ENCODE measurements at places on chromosomes 3 and 15. TPM values are rescaled to one million over a fixed set of nuclear protein-coding genes. Genes with fewer than 3 reads are reported as not detected.

DNA sequence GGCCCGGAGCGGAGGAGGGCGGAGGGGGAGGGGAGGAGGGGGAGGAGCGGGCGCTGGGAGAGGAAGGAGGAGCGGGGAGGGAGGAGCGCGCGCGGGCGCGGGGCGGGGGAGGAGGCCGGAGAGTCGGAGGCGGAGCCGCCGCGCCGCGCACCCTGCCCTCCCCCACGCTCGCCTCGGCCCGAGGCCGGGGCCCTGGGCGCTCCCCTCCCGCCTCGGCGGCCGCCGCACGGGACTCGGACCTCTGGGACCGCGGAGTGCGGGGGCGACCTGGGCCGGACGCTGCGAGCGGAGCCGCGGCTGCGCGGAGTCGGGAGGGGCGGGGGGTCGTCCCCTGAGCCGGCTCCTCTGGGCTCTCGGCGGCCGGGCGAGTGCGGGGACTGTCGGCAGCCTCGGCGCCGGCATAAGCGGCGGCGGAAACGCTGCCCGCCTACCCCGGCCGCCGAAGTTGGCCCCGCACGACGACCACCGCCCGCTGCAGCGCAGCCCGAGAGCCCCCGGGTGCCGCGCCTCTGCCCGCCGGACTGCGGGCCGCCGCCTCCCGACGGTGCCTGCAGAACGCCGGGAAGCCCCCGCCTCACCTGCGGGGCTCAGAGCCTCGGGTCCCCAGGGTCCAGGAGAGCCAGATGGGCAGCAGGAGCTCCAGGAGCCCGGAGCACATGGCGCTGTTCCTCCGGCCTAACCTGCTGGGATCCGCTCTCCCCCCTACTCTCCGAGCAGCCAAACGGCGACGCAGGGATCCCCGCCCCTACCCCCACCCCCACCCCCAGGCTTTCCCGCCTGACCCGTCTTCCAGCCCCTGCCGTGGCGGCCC is 406 bp upstream of the GABRB3 start:
- H3K4me3 ChIP-seq: no peak overlapping the region
- no peaks in the 10 kb centered on the region for H3K36me3 ChIP-seq
- H3K27me3 ChIP-seq: peaks cover 24% of the 10 kb centered on the region
- H3K27ac ChIP-seq: no peak overlapping the region
- DNase-seq: peak; percentile 12

GRCh38 chr3:194507571-194507970 is 20.8 kb upstream of the ATP13A3 start:
- no peak overlapping the region for H3K4me3 ChIP-seq
- no peaks in the 10 kb centered on the region for H3K36me3 ChIP-seq
- DNase-seq: no peak
- H3K27me3 ChIP-seq: no peaks in the 10 kb centered on the region
- H3K27ac ChIP-seq: no peak overlapping the region

DNA sequence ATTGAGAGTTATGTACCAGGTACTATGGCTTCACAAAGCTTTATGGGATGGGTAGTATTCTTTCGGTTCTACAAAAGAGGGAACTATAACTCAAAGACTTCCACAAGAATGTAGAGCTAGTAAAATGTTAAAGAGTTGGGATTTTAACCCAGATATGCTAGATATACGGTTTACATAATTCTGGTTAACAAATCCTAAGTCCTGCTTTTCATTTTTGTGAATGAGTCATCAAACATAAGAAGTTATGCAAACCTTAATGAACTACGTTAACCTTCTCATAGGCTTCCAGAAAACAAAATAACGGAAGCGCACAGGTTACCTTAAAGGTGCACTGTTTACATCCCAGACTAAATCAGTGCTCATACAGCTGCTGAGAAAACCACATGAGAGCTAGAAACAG is 1049.3 kb downstream of the MCTP2 start:
- no peaks in the 10 kb centered on the region for H3K27me3 ChIP-seq
- no peak overlapping the region for H3K4me3 ChIP-seq
- peaks cover 37% of the 10 kb centered on the region for H3K4me1 ChIP-seq

DNA sequence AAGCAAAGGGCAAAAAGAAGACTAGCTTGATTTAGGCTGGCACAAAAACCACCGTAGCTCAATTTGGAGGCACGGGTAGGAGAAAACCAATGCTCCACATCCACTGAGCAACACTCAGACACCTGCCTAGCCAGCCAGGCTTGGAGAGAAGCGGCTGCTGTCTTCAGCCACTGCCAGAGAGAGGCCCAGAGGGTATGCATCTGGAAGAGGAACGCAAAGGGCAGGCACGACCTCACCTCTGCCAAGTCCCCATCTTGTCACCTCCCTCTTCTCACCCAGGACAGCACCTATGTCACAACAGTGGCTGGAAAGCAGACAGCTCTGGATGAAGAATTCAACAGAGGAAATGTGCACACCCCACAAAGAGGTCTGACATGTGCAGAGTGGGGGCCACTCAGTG is 93.5 kb downstream of the ADAMTS17 start:
- H3K36me3 ChIP-seq: no peaks in the 10 kb centered on the region
- no peaks in the 10 kb centered on the region for H3K4me1 ChIP-seq
- no peak overlapping the region for H3K4me3 ChIP-seq
- no peak for DNase-seq
- no peaks in the 10 kb centered on the region for H3K27me3 ChIP-seq

- H3K4me3 ChIP-seq: no peak overlapping the region
- no peaks in the 10 kb centered on the region for H3K36me3 ChIP-seq
- no peaks in the 10 kb centered on the region for H3K4me1 ChIP-seq
- no peak for DNase-seq
- H3K27me3 ChIP-seq: no peaks in the 10 kb centered on the region
Measured at GRCh38 chr3:135141160-135141559, 346.1 kb downstream of the EPHB1 start.

DNA sequence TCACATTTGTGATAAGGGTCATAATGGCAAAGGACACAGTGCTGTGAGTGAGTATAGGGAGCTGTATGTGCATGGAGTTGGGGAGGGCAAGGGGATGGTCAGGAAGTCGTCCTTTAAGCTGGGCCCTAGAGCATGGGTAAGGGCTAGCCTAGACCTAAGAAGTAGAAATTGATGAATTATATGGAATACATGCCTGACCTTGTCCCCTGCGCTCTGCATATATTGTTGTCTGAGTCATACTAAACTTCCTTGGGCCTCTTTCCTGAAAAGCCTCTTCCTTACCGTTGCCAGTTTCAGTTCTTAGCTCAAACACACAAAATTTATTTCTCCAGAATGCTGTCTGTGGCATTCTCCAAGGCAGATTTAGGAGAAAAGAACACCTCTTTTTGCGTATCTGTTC is 4.6 kb downstream of the SNRK start:
- H3K36me3 ChIP-seq: no peaks in the 10 kb centered on the region
- no peak overlapping the region for H3K27ac ChIP-seq
- no peaks in the 10 kb centered on the region for H3K27me3 ChIP-seq
- peak; percentile 23 for DNase-seq
- H3K4me3 ChIP-seq: no peak overlapping the region

DNA sequence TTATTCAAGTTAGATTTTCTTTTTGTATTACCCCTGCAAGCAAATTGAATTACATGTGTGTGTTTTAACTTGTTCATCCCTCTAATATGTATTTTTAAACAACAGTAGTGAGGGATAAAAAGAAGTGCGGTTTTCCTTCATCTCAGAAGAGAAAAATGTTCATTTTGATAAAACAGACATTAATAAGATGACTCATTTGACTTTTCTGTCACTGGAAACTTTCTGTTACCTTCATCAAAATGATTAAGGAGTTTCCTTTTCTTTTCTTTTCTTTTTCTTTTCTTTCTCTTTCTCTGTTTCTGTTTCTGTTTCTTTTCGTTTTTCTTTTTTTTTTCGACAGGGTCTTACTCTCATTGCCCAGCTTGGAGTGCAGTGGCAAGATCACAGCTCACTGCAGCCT is 53.0 kb downstream of the ECT2 start:
- H3K4me3 ChIP-seq: no peak overlapping the region
- no peak for DNase-seq

- H3K36me3 ChIP-seq: no peaks in the 10 kb centered on the region
- no peak overlapping the region for H3K4me3 ChIP-seq
- no peaks in the 10 kb centered on the region for H3K4me1 ChIP-seq
- H3K27ac ChIP-seq: no peak overlapping the region
Measured at GRCh38 chr15:50066202-50066601, 52.8 kb downstream of the ATP8B4 start.

- H3K4me3 ChIP-seq: no peak overlapping the region
- H3K4me1 ChIP-seq: no peaks in the 10 kb centered on the region
- H3K27ac ChIP-seq: no peak overlapping the region
- no peaks in the 10 kb centered on the region for H3K36me3 ChIP-seq
- no peak for DNase-seq
- H3K27me3 ChIP-seq: peaks cover 14% of the 10 kb centered on the region
Measured at GRCh38 chr15:88688394-88688933, 49.6 kb downstream of the ISG20 start.

- H3K27me3 ChIP-seq: no peaks in the 10 kb centered on the region
- no peak for DNase-seq
- no peak overlapping the region for H3K27ac ChIP-seq
- 0 out of 2 replicates have a peak, but pooled peaks cover 8% of the 10 kb centered on the region for H3K4me1 ChIP-seq
Measured at GRCh38 chr3:179681492-179682263, 28.8 kb downstream of the USP13 start.

- H3K4me1 ChIP-seq: peaks cover 59% of the 10 kb centered on the region
- no peaks in the 10 kb centered on the region for H3K36me3 ChIP-seq
- no peaks in the 10 kb centered on the region for H3K27me3 ChIP-seq
- H3K27ac ChIP-seq: peak overlapping the region; percentile 88
- peak; percentile 97 for DNase-seq
Measured at GRCh38 chr15:62742409-62743171, 300.0 kb upstream of the TPM1 start.

GRCh38 chr15:71379893-71380292 is 264.6 kb downstream of the THSD4 start:
- H3K4me3 ChIP-seq: no peak overlapping the region
- DNase-seq: no peak
- peaks cover 6% of the 10 kb centered on the region for H3K4me1 ChIP-seq
- H3K27me3 ChIP-seq: no peaks in the 10 kb centered on the region
- H3K36me3 ChIP-seq: no peaks in the 10 kb centered on the region
- H3K27ac ChIP-seq: no peak overlapping the region

DNA sequence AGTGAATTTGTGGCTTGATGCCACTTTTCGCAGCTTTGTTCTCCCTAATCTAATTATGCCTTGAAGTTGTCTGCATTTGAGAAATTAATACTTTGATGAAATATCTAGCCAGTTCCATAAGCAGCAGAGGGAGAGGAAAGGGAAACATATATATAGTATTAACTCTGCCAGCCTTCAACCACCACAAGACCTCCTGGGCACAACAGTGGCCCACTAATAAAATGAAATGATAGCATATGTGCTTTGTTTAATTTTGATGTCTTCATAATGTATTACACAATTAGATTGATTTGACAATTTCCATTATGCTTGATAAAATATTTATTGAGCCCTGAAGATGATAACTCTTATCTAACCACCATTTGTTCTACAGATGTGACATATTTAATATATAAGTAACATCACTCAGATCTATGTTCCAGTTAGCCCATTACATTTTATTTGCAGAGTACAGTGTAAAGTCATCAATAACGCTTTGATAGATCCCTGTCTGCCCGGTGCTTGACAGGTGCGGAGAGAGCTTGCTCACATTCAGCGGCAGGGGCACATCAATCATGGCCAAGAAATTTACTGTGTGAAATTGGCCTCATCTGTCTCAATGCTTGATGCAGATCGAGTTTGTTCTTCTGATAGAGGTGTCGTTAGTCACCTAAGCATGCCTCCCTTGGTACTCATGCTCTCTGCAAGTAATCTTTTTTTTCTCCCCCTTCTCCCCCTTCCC is 187.4 kb downstream of the MECOM start:
- H3K27me3 ChIP-seq: 0 out of 2 replicates have a peak, but pooled peaks cover 11% of the 10 kb centered on the region
- H3K4me1 ChIP-seq: no peaks in the 10 kb centered on the region
- no peak overlapping the region for H3K4me3 ChIP-seq
- DNase-seq: no peak
- H3K36me3 ChIP-seq: no peaks in the 10 kb centered on the region

DNA sequence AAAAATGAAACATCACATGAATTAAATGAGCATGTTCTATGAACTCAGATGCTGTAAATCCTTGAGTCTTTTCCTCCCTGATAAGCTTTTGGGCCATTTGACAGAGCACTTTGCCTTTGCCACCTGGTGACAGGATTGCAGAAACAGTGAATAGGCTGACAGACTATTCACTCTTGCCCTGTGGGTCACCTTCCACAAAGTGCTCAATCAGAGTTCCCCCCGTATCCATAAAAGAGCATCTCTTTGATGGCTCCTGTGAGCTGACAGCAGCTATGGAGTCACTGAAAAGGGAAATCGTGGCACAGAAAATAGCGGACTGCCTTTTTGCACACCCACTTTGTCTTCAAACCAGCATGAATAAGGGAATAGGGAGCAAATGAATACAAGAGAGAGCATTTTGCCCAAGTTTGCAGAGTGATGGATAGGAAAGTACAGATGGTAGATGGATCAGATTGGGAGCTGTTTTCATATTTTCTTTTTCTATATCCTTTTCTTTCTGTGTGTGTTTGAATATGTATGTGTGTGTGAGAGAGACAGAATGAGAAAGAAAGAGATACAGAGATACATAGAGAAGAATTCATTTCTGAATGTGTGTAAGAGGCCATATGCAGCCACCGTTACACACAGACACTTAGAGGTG is 37.8 kb upstream of the GOLM2 start:
- no peaks in the 10 kb centered on the region for H3K36me3 ChIP-seq
- H3K27ac ChIP-seq: no peak overlapping the region
- H3K27me3 ChIP-seq: peaks cover 5% of the 10 kb centered on the region
- no peak for DNase-seq
- H3K4me3 ChIP-seq: no peak overlapping the region

DNA sequence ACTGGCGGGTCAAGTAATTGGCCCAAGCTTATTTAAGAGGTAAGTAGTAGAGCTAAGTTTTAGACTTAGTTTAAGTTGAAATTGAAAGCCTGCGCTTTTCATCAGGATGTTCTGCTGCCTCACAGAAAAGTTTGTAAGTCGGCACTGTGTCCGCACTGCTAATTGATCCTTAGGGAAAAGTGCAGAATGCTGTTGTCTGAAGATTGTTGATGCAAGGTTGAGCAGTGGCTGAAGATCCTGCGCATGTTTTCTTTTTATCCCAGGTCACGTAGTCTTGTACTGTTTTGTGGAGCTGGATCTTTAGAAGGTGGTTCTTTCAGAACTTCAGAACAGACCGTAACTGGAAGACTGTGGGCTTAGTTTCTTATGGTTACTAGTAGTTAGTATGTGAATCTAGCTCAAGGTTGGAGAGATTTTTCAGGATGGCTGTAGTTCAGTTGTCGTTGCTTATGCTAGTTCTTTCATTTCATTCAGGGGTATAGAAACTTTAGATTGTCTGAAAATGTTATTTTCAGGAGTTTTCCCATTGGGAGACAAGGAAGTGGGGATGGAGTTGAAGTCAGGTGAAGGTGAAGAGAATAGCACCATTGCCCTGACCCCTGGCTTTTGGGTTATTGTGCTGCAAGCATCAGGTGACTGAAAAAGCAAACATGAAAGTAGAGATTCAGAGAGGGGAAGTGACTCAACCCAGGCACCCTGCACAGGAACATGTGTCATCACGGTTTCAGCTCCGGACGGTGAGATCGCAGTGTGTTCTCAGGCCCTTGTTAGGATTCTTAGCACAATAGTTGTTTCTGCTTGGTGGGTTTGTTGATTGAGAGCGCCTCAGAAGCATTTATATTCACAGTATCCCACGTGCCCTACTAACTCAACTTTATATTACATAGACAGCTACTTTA is 32.8 kb downstream of the AKAP13 start:
- peak; percentile 94 for DNase-seq

Gene DNAH1
- 4.0 TPM for total RNA-seq

Gene KCNMB3
- 0.38 TPM for total RNA-seq

Gene CCDC54
- not detected for total RNA-seq

Gene DZIP1L
- total RNA-seq: 19.8 TPM

Gene PEX11A
- total RNA-seq: 11.5 TPM

Gene KLF15
- total RNA-seq: 0.13 TPM

Gene MINAR1
- total RNA-seq: 1.3 TPM

Gene BLM
- total RNA-seq: 4.8 TPM

Gene PLS1
- 0.13 TPM for total RNA-seq

Gene CD200
- 0.76 TPM for total RNA-seq

Gene LHFPL4
- total RNA-seq: not detected

Gene PLOD2
- total RNA-seq: 330 TPM

Gene XYLB
- 4.1 TPM for total RNA-seq

Gene SLC2A2
- total RNA-seq: not detected
